T-cell (primary cell): ENCODE measurements at places on chromosomes 11 and 22. TPM values are rescaled to one million over a fixed set of nuclear protein-coding genes. Genes with fewer than 3 reads are reported as not detected.

DNA sequence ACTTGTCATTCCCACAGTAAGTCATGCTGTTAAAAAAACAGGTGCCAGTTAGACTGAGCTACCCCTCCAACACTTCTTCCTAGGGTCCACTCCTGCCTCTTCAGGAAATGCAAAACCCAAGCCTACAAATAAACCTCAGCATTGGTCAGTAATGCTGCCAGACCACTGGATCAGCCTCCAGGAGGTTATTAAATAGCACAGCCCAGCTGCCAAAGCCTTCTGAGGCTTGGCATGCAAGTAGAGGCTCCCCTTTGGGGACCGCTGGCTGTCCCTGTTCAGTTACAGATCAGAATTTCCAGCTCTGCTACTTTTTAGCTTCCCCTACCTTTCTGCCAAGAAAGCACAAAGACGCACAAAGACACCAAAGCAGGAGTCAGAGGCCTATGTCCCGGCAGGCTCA is 33.3 kb downstream of the ABTB2 start:
- no peaks in the 10 kb centered on the region for H3K4me1 ChIP-seq
- no peaks in the 10 kb centered on the region for H3K36me3 ChIP-seq
- no peak overlapping the region for H3K27ac ChIP-seq
- H3K4me3 ChIP-seq, result no peak overlapping the region

MUC15 gene
- not detected for total RNA-seq

CBLIF gene
- not detected for total RNA-seq

RCE1 gene
- 28.5 TPM for total RNA-seq

MS4A4A gene
- 0.26 TPM for total RNA-seq

GAB4 gene
- not detected for total RNA-seq

GRCh38 chr11:68317147-68317785 is 4.9 kb downstream of the LRP5 start:
- H3K27ac ChIP-seq, result no peak overlapping the region
- no peaks in the 10 kb centered on the region for H3K36me3 ChIP-seq
- H3K4me3 ChIP-seq, result no peak overlapping the region
- H3K4me1 ChIP-seq, result peaks cover 21% of the 10 kb centered on the region

DNA sequence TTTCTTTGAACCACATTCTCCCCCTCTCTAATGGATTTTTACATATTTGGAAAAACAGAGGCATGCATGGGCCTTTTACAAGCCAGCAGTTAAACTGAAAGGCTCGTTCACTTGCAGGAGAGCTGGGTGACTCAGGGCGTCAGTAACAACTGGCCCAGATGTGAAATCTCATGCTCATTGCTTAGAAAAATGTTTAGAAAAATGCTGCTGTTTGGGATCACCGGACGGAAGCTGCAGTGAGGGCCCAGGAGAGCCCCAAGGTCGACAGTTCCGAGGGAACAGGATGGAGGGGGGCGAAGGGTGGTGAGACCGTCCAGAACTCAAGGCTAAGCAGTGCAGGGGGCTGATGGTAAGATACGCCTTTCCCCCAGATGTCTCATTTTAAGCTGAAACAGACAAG is 41.7 kb upstream of the SMTN start:
- H3K4me1 ChIP-seq, result no peaks in the 10 kb centered on the region
- no peak for DNase-seq
- no peak overlapping the region for H3K4me3 ChIP-seq
- no peak overlapping the region for H3K27ac ChIP-seq
- H3K36me3 ChIP-seq, result no peaks in the 10 kb centered on the region
- peaks cover 7% of the 10 kb centered on the region for H3K27me3 ChIP-seq

DEFB131B gene
- total RNA-seq, result not detected

GDPD4 gene
- total RNA-seq, result not detected
